ENCODE measurements at places on chromosomes 6 and 20.

- H3K27ac ChIP-seq: no peak overlapping the region
- no peak for DNase-seq
- no peaks in the 10 kb centered on the region for H3K36me3 ChIP-seq
- no peaks in the 10 kb centered on the region for H3K27me3 ChIP-seq
- no peak overlapping the region for H3K4me3 ChIP-seq
These were observed 26.4 kb upstream of the MCM3 start for GRCh38 chr6:52310932-52311331.

DNA sequence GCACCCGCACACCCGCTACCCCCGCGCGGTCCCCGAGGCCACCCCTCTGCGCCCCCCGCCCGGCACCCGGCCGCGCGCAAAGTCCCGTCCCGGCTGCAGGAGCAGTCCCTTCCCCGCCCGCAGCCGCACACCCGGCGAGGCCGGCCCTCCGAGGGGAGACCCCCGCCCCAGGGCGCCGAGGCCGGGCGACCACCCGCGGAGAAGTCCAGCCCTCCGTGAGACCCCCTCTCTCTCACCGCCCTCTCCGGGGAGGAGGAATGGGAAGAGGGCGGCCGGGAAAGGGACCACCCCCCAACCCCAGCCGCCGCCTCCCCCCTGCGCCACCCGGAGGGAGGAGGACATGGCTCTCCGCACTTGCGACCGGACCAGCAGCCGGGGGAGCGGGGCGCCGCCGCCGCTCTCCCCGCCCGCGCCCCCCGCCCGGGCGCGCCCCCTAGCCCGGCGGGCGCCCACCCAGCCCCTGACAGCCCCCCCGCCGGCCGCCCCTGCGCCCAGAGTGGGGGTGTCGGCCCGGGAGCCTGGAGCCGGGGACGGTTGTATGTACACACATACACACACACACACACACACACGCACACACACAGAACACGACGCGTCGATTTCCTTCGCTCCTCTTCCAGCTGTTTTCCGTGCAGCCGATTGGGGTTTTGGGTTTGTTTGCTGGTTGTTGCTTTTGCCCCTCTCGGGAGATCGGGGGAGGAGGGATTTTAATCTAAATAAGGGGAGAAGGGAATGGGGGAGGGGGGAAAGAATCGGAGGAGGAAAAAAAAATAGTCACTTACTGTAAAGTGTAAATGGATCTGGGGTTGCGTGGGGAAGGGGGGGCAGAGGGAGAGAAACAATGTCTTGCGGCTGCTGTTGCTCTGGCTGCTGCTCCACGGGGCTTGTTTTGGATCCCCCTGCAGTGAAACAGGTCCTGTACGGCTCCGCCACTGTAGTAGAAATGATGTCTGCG is at the start of gene ATXN1:
Gene ATXN1, minus strand, starts transcription at position 945 of the 955 bp plus-strand sequence.
- H3K36me3 ChIP-seq: no peaks in the 10 kb centered on the region
- peak; percentile 63 for DNase-seq
- H3K4me1 ChIP-seq: peaks cover 26% of the 10 kb centered on the region
- peak within 1 kb of the TSS; percentile 90 for H3K4me3 ChIP-seq

DNA sequence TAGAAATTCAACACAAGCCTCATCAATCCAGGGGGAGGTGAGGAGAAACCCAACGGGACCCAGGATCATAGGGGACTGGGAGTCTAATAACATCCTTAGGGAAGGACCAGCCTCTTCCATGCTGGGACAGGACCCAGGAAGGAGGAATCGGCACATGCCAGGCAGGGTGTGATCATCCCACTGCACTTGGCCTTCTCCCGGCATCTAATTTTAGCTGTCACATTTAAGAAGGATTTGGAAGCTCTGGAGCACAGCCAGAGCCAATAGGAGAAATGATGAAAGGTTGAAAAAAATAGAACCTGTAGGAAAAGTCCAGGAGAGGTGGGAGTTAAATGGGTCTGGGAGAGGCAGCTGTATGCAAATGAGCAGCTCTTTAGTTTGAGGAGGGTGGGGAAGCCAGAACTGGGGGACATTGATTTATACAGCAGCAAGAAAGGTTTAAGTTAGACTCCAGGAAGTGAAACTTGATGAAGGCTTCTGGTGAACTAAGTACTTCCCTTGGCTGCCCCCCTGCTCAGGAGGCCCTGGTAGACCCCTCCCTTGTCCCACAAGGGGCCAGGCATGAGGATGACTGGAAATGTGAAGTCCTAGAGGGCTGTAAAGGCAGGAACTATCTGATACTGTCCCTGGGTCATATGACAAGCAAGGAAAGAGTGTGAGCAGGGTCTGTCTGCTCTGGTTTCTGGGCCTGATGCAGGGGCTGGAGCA is 260.3 kb downstream of the LRFN2 start:
- DNase-seq: no peak
- no peaks in the 10 kb centered on the region for H3K4me1 ChIP-seq
- no peaks in the 10 kb centered on the region for H3K36me3 ChIP-seq
- H3K4me3 ChIP-seq: no peak overlapping the region
- H3K27ac ChIP-seq: no peak overlapping the region

DNA sequence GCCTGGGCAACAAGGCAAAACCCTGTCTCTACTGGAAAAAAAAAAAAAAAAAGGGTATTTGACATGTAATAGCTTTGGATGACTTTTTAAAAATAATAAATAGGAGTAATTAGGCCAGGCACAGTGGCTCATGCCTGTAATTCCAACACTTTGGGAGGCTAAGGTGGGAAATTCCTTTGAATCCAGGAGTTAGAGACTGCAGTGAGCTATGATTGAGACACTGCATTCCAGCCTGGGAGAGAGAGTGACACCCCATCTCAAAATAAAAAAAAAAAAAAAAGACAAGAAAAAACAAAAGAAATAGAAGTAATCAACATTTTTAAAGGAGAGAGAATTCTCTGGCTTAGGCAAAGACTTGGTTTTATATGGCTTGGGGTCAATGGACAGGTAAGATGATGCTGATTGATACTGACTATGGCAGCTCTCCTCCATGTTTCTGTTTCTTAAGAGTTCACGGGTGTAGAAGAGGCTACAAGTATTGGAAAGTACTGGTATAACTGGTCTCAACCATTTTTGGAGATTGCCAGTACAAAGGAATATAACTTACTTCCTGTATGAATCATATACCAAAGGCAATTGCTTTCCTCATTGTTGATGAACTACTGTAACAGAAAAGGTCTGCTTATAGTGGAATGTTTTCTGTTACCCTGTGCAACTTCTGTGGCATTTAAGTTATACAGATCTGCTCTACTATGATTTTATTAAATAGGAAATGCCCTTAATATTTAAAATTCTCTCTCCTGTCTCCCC is 10.1 kb downstream of the MAP3K5 start:
- H3K27ac ChIP-seq: no peak overlapping the region
- H3K4me1 ChIP-seq: peaks cover 67% of the 10 kb centered on the region
- H3K4me3 ChIP-seq: no peak overlapping the region
- DNase-seq: no peak

GRCh38 chr6:129801909-129802308 is 59.2 kb downstream of the TMEM244 start:
- H3K4me1 ChIP-seq: no peaks in the 10 kb centered on the region
- H3K4me3 ChIP-seq: no peak overlapping the region
- H3K36me3 ChIP-seq: no peaks in the 10 kb centered on the region
- H3K27ac ChIP-seq: no peak overlapping the region
- H3K27me3 ChIP-seq: no peaks in the 10 kb centered on the region

DNA sequence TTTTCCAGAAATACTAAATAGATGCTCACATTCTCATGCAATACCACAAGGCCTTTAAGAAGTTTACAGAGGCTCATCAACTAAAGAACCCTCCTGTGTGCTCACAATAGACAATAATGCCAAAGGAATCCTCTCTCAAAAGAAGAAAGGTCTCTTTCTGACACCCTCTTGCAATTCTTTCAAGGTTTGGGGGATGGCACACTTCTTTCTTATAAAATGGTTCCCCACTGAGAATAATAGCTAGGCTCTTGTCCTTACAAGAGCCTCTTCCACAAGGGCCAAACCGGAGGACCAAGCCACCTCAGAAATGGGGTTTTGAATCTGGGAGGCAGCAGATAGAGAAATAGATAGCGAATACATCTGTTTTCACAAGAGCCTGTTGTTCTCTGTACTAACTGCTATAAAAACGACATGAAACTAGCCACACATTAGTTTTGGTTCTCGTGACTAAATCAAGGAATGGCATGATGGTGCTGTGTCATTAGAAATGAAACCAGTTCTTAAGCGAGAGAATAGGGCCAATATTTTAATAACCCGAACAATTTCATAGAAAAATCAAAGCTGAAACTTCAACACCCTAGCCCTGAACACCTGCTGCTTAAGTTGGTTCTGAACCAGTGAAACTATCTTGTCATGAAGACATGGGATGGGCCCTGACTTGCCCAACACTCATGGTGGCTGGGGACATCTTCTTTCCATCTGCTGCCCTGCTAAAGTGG is 81.1 kb downstream of the PRDM1 start:
- no peak for DNase-seq
- no peak overlapping the region for H3K4me3 ChIP-seq
- no peak overlapping the region for H3K27ac ChIP-seq
- H3K4me1 ChIP-seq: no peaks in the 10 kb centered on the region
- H3K27me3 ChIP-seq: no peaks in the 10 kb centered on the region

DNA sequence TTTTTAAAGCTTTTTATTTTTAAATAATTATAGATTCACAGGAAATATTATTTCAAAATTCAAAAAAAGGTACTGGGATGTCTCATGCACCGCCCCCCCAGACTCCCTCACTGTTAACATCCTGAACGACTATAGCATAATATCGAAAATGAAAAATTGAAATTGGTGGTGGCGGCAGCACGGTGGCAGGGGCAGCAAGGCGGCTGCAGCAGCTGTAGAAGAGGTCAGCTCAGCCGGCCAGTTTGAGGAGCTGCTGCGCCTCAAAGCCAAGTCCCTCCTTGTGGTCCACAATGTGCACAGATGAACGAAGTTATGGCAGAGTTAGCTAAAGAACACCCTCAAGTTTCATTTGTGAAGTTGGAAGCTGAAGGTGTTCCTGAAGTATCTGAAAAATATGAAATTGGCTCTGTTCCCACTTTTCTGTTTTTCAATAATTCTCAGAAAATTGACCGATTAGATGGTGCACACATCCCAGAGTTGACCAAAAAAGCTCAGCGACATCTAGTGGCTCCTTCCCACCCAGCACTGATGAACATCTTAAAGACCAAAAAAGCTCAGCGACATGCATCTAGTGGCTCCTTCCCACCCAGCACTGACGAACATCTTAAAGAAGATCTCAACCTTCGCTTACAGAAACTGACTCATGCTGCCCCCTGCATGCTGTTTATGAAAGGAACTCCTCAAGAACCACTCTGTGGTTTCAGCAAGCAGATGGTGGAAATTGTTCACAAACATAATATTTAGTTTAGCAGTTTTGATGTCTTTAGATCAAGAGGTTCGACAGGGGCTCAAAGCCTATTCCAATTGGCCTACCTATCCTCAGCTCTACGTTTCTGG is 100.8 kb downstream of the FAM217A start:
- DNase-seq: peak; percentile 24
- no peaks in the 10 kb centered on the region for H3K27me3 ChIP-seq
- H3K4me1 ChIP-seq: no peaks in the 10 kb centered on the region
- no peak overlapping the region for H3K4me3 ChIP-seq

DNA sequence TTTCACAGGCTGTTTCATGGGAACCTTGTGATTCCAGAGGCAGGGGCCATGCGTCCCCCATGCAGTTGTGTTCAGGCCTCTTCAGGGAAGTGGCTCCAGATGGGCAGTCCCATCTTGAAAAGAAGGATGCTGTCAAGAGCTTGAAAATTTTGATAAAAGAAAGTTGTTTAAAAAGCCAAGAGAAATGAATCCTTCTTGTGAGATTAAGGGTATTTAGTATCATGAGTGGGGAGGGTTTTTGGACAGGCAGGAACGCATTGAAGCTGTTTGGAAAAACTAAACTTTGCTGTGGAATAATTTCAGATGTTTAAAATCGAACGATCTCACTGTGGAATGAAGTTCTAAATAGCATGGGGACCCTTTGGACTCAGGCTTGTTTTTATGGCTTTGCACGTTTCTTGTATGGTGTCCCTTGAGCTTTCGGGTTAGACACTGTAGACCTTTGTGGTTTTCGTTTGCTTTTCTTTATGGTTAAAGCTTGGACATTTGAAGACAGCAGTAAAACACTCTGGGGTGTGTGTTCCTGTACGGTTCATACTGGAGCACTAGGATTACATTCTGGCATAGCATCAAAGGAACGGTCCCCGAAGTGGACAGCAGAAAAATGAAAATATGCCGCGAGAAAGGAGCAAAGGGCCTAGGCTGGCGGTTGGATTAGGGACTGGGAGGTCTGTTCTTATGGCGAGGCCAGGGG is 18.2 kb downstream of the KIF25 start:
- DNase-seq: no peak
- H3K27me3 ChIP-seq: no peaks in the 10 kb centered on the region
- no peaks in the 10 kb centered on the region for H3K4me1 ChIP-seq
- no peaks in the 10 kb centered on the region for H3K36me3 ChIP-seq
- H3K27ac ChIP-seq: no peak overlapping the region

DNA sequence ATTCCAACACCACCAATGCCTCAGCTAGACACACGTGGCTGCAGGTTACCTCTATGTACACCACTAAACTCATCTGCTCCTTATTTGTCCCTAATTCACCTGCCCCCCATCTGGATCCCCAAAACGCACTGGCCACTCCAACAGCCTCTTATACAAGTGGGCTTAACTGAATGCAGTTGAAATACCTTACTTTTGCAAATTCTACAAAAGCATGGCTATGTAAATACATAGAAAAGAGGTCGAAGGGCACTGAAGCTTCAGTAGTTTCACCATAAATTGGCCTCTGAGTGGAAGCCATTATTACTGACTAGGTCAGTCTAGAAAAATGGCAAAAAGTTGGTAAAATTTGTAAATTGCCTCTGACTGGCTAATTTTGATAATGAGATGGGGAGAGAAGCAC is 11.1 kb upstream of the PPP1R3G start:
- no peak for DNase-seq
- H3K36me3 ChIP-seq: no peaks in the 10 kb centered on the region
- no peaks in the 10 kb centered on the region for H3K4me1 ChIP-seq
- H3K4me3 ChIP-seq: no peak overlapping the region

DNA sequence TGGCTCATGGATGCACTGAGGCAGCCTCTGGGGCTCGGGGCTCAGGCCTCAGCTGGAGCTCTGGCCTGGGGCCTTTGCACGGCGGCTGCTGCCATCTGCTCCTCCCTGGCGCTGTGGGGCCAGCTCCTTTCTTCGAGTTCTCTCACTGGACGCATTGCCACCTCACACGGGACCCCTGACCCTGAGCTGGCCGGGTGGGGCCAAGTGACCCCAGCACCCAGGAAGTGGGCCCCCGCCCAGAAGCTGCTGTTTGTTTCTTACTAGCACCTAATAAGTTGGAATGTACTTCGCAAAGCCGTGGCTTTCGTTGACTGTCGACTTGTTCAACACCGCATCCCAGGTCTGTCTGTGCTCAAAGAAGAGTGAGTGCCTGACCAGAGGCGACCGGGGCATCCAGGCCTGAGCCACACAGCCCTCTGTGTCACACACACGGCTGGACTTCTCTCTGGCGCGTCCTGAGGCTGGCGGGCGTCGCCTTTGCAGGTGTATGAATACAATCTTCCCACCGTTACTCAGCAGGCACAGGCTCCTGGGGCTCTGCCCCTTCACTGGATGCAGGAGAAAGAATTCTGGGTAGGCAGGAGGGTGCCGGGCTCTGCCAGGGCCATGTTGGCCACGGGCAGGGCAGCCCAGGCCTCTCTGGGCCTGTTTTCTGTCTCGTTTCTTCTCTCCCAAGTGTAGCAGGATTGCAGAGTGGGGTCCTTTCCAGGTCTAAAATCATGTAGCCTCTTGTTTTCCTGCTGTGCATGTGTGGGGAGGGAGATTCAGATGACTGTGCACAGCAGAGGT is 112.9 kb downstream of the DLL1 start:
- H3K4me1 ChIP-seq: no peaks in the 10 kb centered on the region
- no peaks in the 10 kb centered on the region for H3K27me3 ChIP-seq
- no peaks in the 10 kb centered on the region for H3K36me3 ChIP-seq
- no peak overlapping the region for H3K27ac ChIP-seq

GRCh38 chr6:16694781-16695578 is 66.3 kb downstream of the ATXN1 start:
- DNase-seq: no peak
- no peaks in the 10 kb centered on the region for H3K27me3 ChIP-seq
- no peaks in the 10 kb centered on the region for H3K36me3 ChIP-seq

Measured in thyroid gland (tissue), 4 donors.